ENCODE measurements at places on chromosomes 7 and 10. TPM values are rescaled to one million over a fixed set of nuclear protein-coding genes. Genes with fewer than 3 reads are reported as not detected.

The TAS2R4 gene
- 0.14 TPM for polyA plus RNA-seq

The TMEM196 gene
- not detected for polyA plus RNA-seq

The MKX gene
- 0.10 TPM for polyA plus RNA-seq

The OR13A1 gene
- polyA plus RNA-seq, result not detected

The TEX36 gene
- not detected for polyA plus RNA-seq

The PHTF2 gene
- polyA plus RNA-seq, result 28.3 TPM

The CYP3A4 gene
- not detected for polyA plus RNA-seq

GRCh38 chr7:26511866-26512265 lies 220.2 kb downstream of the SNX10 start:
- no peak for DNase-seq

DNA sequence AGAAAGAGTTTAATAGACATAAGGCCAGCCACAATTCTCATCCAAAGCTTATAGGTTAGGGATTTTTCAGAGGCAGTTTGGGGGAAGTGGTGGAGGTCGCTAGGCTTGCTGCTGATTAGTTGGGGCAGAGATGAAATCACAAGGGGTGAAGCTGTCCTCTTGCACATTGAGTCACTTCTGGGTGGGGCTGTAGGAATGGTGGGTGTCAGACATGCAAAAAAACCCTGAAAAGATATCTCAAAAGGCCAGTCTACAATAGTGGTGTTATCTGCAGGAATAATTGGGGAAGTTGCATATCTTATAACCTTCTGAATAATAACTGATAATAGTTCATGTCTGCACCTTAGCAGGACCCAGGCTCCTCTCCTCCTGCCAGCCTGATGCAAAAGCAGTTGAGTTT lies 2.1 kb downstream of the FAM24B start:
- no peak for DNase-seq

DNA sequence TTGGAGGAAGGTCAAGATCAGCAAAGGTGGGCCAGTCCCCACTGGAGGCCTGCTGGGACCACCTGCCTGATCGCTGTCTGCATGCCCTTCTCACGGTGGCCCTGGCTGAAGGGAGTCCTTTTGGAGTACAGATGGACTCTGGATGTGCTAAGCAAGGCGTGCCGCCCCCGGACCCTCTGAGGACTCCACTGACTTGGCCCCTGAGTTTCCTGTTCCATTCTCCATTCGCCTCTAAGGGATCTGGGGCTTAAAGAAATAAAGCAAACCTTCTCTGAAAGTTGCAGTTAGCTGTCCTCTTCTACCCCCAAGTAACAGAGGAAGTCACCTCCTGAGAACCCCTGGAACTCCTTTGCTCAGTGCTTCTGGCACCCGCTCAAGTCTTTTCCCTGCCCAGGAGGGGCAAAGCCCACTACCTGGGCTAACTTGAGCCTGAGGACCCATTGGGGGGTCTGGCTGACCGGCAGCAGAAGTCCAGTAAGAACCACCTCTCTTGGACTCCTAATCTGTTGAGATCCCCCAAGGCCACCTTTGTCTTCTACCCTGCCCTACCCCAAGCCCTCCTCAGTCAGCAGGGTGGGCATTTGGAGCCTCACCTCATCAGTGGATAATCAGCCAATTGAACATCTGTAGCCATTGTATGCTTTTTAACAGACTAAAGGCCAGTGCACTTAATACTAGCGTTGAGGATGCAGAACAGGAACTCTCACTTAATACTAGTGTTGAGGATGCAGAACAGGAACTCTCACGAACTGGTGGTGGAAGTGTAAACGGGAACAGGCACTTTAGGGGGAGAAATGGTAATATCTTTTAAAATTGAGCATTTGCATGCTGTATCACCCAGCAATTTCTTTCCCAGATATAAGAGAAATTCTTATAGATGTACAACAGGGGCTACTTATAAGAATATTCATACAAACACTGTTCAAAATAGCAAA lies 2.2 kb downstream of the TBATA start:
- no peak for DNase-seq

DNA sequence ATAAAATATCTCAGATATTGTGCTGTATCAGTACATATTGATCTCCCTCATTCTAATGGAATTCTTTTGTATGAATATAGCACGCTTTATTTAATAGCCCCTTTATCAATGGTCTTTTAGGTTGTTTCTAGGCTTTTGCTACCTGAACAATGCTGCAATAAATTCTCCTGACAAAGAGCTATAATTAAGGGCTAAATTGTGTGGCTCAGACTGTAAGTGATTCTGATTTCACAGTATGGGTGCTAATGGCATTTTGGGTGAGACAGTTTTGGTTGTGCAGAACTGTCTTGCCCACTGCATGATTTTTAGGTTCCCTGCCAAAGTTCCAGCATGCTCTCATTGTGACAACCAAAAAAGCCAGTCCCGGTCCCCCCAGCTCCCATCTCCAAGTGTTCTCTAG lies 363.2 kb downstream of the REEP3 start:
- no peak for DNase-seq

DNA sequence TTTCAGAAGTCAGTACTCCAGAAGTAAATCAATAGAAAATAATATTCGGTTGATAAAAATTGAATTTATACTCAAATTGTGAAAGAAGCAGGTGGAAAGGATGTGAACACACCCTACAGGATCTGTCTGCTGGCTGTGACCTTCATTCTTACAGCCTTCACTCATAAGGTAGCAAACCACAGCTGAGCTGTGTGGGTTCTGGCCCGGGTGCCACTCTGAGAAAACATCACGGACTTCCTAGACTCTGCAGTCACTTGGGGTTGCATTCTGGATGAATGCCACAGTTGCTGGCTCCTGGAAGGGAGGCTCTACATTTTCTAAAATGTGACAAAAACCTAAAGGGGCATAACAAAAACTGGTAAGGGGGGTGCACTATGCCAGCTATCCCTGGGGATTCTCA lies 36.0 kb upstream of the ABLIM1 start:
- no peak for DNase-seq

DNA sequence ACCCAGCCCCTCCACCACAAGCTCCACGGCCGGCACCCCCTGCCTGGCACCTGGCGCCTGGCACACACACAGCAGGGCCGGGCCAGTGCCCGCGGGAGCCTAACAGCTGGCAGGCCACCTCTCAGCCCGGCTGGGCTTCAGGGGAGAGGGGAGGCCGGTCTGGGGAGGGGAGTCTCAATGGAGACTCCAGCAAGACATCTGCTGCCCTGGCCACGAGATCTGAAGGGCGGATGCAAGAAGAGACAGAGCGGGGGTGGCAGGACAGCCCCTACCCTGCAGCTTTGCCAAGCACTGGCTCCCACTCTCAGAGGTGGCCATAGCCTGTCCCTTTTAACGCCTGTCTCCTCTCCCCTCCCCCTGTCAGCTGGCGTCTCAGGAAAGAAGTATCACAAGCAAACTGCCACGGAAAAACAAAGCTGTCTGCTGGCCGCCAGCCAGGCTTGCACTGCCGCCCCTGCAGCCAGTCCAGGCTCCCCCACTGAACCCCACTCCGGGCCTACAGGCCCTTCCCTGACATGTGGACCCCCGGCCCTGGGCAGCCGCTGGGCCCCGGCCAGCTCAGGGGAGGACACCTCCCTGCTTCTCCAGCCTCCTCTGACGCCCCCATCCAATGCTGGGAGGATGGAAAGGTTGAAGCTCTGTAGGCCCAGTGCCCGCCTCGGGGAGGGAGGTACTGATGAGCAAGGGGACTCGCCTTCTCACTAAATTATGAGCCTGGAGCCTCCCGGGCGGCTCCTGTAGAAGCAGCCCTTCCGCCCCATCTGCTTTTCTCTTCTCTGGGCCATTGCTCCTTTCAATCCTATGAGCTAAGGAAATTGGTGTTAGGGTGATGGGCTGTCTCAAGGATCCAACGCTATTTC lies 178.4 kb downstream of the ARHGAP12 start:
- DNase-seq, result no peak

GRCh38 chr10:103580430-103580829 lies 86.9 kb downstream of the NEURL1 start:
- DNase-seq, result no peak

GRCh38 chr7:146787266-146787665 lies 670.7 kb downstream of the CNTNAP2 start:
- no peak for DNase-seq

DNA sequence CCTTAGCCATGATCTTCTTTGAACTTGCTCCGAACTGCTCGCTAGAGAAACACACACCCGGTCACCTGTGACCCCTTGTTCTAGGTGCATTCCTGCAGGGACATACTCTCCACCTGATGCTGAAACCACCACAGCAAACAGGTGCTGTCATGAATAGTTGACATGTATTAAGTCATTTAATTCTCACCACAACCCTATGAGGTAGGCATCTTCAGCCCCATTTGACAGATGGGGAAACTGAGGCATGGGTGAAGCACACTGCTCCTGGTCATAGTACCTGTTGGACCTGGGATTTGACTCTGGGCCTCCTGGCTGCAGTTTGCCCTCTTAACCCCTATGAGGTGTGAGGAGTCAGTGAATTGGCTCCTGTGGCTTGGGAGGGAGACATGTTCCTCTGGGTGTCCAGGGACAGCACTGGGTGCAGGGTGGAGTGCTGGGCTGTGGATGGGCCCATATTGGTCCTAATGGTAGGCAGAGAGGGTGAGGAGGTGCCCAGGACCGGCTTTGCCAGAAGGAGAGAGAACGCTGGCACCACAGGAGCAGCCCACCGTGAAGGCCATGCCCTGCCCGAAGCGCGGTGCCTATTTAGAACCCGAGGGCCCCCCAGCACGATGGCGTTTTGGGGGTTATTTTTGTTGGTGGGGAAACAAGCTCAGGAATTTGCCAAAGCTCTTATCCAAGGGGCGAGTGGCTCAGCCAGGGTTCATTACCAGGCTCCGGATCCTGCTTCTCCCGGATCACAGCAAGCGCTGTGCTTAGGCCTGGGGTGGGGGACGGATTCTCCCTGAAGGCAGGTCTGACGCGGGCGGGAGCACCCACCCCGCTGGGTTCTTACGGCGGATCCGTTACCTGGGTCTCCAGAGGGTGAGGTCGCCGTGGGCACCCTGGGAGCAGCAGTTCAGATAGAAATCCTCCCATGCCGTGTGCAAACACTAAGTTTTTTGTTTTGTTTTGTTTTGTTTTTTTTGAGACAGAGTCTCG lies 52.3 kb downstream of the GLRX3 start:
- DNase-seq, result no peak

DNA sequence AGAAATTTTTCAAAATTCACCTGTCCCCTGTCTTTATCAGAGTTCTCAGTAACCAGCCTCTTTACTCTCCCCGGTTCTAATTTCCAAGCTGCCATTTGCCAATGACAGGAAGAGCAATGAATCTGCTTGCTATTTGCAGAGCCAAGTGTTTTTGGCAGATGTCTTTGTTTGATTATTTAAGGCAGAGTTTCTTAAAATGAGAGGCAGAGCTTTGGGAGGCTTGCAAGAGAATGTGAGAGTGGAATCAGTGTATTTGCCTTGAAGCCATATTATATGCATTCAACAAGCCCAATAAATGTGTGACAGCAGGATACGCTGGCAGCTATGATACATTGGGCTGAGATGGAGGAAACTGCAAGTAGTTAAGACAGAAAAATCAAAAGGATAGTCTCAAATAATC lies 196.5 kb downstream of the PHF14 start:
- DNase-seq, result no peak

DNA sequence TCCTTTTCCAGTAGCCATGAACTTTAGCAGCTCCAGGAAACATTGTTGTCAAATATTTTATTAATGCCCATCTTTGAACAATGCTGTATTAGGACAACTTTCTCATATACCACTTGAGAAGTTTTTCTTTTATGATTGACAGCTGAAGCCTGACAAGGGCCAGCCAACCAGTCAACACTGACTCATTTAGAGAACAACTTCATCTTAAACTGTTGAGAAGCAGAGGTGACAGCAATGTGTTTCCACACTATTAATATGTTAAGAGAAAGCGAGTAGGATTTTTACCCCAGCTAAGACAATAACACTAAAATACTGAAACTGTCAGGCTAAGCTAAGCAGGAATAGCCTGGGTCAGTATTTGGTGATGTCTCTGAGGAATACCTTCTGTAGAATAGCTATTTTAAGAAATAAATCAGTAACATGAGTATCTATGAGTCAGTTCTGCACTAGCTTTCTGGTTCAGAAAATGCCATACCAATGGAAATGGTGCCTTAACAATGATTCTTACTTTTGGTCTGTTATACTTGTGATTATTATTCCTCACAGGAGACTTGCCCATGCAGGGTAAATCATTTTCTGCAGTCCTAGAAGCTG lies 168.8 kb upstream of the POT1 start:
- no peak for DNase-seq

DNA sequence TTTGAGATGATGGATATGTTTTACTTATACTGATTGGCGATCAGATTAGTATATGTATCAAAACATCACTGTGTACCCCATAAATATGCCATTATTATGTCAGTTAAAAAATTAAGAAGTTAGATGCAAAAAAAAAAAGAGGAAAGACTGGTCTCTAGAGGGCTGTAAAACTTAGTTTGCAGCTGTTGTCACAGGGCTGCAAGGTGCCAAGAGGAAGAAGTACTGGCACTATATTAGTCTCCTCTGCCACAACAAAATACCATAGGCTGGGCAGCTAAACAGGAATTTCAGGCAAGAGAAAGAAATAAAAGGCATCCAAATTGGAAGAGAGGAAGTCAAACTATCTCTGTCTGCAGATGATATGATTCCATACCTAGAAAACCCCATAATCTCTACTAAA lies 177.8 kb upstream of the PLPP4 start:
- DNase-seq, result no peak

GRCh38 chr7:18087026-18087686 lies 59.5 kb upstream of the PRPS1L1 start:
- DNase-seq, result no peak

DNA sequence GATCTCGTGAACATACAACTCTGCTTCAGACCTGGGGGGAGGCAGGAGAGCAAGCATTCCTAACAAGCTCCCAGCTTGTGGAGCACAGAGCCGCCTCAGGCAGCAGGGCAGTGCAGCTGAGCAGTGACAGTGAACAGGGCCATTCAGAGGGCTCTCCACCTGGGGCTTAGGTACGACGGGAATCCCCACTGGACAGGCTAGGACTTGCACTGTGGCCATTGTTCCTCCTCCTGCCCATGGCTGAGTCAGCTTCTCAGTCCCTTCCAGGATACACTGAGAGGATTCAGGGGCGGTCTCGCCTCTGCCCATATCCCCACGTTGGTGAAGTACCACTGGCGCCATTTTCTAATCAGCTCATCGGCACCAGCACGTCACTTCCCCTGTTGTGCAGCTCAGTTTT lies 71.1 kb downstream of the FIGNL1 start:
- DNase-seq, result no peak
